ENCODE measurements at places on chromosomes 12 and 14.

DNA sequence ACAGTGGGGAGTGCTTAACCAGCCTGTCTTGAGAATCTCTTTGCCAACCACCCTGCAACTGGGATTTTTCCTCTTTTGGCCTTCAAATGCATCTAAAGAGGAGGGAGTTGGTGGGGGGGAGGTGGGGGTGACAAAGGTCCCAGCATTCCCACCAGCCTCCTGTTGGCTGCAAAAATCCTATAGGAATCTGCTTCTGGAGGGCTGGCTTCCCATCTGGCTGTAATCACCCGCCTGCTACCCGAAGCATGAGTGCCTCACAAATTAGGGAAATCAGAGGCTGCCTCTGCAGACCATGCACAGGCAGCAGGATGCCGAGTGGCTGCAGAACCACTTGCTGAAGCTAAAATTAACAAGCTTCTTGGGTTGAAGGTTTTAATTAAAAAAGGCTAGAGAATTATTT is 73.9 kb upstream of the WSCD2 start:
- DNase-seq = no peak

- DNase-seq = no peak
Measured at GRCh38 chr12:43361031-43361710, 190.8 kb downstream of the ADAMTS20 start.

GRCh38 chr14:70130482-70130881 is 58.3 kb downstream of the SLC8A3 start:
- DNase-seq = no peak

DNA sequence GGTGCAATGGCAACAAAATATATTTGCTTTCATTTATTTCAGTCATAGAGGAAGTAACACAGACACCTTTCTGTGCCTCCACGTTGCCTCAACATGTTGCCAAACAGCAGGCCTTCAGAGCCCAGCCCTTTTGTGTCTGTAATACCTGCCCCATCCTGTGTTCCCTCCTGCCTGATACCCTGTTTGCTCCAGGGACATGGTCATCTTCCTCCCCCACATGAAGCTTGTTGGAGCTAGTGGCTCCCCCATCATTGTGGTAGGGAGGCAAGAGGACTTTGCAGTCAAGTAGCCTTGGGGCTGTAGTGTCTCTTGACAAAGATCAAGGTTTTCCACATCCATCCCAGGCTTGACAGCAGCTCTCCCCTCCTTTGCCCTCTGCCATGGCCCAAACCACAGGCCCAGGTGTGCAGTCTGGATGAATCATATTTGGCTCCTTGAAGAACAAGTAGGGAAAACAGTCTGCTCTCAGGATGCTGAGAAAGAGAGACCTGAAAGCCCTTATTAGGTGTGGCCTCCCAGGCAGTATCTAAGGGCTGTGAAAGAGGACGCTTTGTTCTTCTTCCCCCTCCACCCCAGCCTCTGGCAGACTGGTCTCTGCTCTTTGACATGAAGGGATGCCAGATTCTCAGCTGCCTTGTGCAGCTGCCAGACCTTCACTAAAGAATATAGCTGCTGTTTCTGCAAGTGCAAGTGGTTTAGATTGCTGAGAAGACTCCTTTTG is 329.0 kb downstream of the C12orf75 start:
- DNase-seq = no peak

DNA sequence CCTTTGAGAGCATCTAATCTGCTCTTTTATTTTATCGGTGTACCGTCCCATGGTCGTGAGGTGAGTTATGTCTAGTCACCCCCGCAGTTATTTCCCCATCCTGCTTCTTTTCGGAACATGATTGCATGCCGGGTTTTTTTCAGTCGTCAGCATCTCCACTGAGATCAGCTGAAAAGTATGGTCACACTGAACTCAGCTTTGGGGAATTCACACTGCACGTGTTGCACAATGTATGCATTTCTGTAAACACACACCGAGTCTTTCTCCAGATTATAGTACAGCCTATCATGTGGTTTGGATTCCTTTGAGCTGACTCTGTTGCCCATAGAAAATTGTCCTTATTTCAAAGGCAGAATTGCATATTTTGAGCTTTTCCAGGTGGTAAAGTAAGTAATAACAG is 24.6 kb downstream of the PLXNC1 start:
- DNase-seq = no peak

- no peak for DNase-seq
Measured at GRCh38 chr12:27673101-27673718, 23.0 kb upstream of the REP15 start.

Data from T-helper 2 cell (primary cell).